ENCODE measurements at places on chromosomes 2 and 18.

GRCh38 chr18:4586731-4587130 is 131.6 kb upstream of the DLGAP1 start:
- DNase-seq, result no peak

- DNase-seq, result no peak
Measured at GRCh38 chr2:95318431-95319220, 21.5 kb downstream of the KCNIP3 start.

DNA sequence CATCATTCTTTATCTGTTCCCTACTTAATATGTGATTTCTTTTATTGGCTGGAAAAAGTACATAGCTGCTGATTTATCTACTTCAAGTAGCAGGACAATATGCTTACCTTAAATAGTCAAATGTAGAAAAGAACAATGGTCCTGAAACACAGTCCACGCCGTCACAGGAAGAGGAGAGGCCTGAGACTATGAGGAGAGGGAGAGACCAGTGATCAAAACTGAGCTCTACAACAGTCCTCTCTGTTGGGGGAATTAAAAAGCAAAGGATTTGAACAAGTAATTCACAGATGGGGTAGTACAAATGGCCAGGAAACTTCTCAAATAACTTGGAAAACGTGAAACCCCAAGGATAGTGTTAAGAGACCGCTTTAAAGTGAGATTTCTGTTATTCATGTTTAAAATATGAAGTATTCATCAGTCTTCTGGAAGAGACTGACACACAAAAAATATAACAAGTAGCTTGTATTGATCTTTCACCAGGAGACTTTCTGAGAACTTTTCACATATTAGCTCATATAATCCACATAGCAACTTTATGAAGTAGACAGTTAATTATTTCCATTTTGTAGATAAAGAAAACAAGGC is 20.2 kb downstream of the SCYGR8 start:
- no peak for DNase-seq

GRCh38 chr2:238256594-238257104 is 16.8 kb upstream of the HES6 start:
- peak; percentile 95 for DNase-seq

GRCh38 chr2:173553593-173553992 is 198.9 kb downstream of the CDCA7 start:
- no peak for DNase-seq

- peak; percentile 89 for DNase-seq
Measured at GRCh38 chr18:58321986-58322385, 278.0 kb downstream of the NEDD4L start.

GRCh38 chr2:219918254-219918653 is 290.8 kb downstream of the SLC4A3 start:
- no peak for DNase-seq

GRCh38 chr18:58671632-58672564 is 633 bp downstream of the MALT1 start:
- DNase-seq, result peak; percentile 62

GRCh38 chr2:164877169-164877568 is 35.5 kb upstream of the COBLL1 start:
- DNase-seq, result no peak

DNA sequence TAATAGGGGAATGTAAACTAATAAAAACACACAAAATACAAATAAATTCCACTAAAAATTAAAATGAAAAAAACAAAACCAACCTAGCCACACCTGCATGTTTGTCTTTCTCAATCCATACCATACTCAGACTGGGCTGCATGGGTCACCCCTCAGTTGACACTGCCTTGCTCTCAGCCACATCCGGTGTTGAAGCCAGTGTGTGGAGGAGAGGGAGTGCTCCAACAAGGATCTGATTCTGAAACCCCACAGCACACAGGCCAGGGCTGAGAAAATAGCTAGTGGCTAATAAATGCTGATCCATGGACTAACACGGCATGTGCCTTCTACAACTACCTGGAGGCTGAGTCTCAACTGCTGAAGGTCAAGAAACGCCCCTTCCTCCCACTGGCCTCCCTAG is 13.7 kb downstream of the RND3 start:
- DNase-seq, result no peak

DNA sequence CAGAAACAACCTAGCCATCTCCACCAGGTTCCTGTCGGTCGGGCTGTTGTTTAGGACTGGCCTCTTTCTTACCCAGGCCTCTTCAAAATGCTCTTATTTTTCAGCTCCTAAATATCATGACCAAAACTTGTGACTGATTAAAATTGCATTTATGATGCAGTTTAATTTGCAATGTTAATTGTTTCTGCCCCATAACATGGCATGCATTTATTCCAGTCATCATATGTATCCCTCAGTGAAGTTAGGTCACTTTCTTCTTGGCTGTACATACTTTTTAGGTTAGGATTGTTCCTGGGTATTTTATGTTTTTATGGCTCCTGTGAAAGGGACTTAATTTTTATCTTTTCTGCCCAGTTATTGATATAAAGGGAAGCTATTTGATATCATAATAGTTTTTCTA is 50.6 kb downstream of the CHRNA1 start:
- DNase-seq, result no peak

All from hematopoietic multipotent progenitor cell treated with erythropoietin and hydrocortisone succinate and interleukin-3 and kit ligand, for 4 days (in vitro differentiated cells).